Thoracic aorta (tissue), 2 donors: ENCODE measurements at places on chromosomes 16 and 17.

- no peak for DNase-seq
Observed at GRCh38 chr17:42832213-42832933, 824 bp upstream of the PSME3 start.

DNA sequence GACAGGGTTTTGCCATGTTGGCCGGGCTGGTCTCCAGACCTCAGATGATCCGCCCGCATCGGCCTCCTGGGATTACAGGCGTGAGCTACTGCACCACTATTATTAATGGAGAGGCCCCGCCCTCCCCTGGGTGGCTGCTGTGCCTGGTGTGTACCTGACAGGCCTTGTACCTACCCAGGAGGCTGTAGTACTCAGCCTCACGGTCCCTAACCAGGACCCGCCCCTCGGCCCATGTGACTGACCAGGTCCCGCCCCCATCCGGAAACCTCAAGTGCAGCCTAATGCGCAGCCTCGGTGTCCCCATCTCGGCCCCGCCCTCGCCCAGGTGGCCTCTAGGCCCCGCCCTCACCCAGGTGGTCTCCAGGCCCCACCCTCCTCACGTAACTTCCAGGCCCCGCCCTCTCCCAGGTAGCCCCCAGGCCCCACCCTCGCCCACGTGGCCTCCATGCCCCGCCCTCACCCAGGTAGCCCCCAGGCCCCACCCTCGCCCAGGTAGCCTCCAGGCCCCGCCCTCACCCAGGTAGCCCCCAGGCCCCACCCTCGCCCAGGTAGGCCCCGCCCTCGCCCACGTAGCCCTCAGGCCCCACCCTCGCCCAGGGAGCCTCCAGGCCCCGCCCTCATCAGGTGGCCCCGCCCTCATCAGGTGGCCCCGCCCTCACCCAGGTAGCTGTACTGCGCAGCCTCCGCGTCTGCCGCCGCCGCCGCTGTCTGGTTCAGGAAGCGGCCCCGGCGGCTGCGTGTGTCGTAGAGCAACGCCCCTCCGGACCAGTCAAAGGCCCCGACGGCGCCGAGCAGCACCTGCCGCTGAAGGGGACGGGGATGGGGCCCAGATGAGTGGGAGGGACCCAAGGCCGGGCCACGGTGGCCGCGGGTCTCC is 31.0 kb downstream of the HASPIN start:
- DNase-seq, result no peak

DNA sequence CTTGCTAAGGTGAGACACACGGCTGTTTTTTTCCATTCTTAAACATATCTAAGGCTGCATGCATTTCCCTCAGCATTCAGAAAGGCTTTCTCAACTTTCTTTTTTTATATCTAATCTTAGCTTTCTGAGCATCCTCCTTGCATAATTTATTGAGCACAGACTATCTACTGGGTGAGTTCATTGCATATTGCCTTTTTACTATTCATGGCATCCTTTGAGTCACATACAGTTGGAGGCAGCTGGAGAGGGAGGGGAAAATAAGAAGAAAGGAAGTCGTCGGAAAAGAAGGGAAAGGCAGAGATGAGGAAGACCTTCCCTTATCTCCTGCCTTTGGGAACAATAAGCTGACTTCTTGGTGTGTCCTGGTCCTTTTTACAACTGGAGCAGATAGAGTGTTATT is 468.3 kb downstream of the SLC39A11 start:
- DNase-seq, result no peak

- no peak for DNase-seq
Observed at GRCh38 chr17:42618442-42619150, 9.1 kb downstream of the TUBG1 start.
